Jurkat, Clone E6-1 (cell line): ENCODE measurements at places on chromosomes 3 and 15.

DNA sequence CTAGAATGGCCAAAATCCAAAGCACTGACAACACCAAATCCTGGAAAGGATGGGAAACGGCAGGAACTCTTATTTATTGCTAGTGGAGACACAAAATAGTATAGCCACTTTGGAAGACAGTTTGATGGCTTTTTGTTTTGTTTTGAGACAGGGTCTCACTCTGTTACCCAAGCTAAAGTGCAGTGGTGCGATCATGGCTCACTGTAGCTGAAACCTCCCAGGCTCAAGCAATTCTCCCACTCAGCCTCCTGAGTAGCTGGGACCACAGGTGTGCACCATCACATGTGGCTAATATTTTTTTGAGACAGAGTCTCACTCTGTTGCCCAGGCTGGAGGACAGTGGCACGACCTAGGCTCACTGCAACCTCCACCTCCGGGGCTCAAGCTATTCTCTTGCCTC lies 27.3 kb upstream of the GPR160 start:
- no peak for DNase-seq

- no peak for DNase-seq
These were observed 299.9 kb upstream of the ADAMTS9 start for GRCh38 chr3:64987726-64988125.

GRCh38 chr15:72203507-72203837 lies 5.9 kb upstream of the GRAMD2A start:
- no peak for DNase-seq

GRCh38 chr3:107325446-107325845 lies 51.8 kb upstream of the CCDC54 start:
- no peak for DNase-seq

- no peak for DNase-seq
These were observed 53.9 kb downstream of the MEF2A start for GRCh38 chr15:99619712-99620111.
